ENCODE measurements at places on chromosomes 3 and 15.

DNA sequence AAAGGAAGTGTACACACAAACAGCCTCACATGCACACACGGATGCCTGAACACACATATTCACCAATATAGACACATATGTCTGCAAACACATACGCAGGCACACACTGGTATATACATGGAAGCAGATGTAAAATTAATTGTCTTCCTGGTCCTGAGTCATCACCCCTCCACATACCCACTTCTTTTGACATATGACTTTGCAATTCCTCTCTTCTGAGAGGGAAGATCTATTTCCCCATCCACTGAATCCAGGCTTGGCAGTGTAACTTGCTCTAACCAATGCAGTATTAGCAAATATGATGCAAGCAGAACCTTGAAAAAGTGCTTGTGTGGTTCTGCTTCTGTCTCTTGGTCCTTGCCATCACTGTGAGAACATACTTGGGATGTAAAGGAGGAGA, 76.8 kb upstream of the HRH1 start:
- no peak for DNase-seq

- no peak for DNase-seq
These were observed 4.9 kb downstream of the ANPEP start for GRCh38 chr15:89809787-89810148.

DNA sequence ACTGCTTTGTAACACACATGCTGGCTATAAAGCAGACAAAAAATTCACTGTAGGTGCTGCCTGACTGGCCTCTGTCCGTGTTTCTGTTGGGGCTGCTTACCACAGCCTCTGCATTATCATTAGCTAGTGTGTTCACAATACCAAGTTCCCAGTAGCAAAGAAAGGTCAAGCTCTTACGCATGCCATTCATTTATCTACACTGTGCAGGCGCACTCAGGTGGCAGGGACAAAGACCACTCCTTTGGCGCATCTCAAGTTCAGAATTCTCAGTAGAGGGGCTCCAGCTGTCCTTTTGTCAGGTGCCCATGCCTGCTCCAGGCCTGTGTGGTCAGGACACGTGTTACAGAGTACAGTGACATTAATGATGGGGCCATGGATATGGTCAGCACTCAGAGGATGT, 22.3 kb downstream of the MLH1 start:
- DNase-seq, result no peak

DNA sequence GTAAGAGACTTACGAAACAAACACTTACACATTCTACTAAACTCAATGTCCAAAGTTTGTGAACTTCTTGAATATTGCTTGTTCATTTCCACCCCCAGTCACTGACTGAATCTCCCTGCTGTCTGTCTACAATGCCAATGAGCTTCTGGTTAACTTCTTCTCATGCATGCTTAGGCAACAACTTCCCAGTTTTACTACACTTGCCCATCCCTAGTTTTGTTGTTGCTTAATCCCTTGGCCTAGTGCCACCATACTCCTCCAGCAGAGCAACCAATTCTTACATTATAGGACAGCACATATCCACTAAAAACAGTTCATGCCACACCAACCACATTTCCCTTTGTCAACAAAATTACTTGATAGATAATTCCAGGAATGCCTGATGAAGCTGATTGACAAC, 40.9 kb upstream of the CCR2 start:
- DNase-seq, result no peak

DNA sequence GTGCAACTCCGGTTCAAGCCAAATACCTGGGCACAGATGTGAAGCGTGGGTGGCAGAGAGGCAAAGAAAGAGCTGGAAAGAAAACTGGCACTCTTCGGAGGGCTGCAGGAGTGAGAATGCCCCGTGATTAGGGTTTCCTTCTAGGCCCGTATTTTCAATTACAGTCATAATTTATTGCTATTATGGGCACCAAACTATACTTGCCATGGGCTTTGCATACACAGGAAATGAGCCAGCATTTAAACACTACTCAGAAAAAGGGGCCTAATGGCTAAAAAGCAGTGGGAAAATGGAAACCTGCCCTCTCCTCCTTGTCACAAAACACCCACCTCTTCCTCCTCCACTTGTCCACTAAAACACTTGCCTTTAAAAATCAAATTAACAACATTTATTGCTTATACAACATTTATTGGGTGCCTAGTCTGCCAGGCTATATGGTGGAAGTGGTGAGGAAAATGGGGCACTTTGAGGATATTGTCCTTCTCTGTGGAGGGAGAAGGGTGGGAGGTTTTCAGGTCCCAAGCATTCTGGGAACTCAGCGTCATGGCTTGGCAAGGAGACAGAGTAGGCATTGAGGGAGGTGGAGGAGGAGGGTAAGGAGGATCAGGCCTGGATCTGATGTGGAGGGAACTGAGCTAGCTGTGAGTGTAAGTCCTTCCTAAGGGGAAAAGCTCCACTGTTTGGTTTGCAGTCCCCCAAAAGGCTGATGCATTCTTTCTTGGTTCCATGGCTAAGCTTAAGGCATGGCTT, 160.9 kb downstream of the SLCO3A1 start:
- no peak for DNase-seq

All from iPS DF 19.7 (cell line).